ENCODE measurements at places on chromosomes 3 and 15. TPM values are rescaled to one million over a fixed set of nuclear protein-coding genes. Genes with fewer than 3 reads are reported as not detected.
A peak's percentile ranks its signal among the peaks of the same experiment; 100 is the strongest.

DNA sequence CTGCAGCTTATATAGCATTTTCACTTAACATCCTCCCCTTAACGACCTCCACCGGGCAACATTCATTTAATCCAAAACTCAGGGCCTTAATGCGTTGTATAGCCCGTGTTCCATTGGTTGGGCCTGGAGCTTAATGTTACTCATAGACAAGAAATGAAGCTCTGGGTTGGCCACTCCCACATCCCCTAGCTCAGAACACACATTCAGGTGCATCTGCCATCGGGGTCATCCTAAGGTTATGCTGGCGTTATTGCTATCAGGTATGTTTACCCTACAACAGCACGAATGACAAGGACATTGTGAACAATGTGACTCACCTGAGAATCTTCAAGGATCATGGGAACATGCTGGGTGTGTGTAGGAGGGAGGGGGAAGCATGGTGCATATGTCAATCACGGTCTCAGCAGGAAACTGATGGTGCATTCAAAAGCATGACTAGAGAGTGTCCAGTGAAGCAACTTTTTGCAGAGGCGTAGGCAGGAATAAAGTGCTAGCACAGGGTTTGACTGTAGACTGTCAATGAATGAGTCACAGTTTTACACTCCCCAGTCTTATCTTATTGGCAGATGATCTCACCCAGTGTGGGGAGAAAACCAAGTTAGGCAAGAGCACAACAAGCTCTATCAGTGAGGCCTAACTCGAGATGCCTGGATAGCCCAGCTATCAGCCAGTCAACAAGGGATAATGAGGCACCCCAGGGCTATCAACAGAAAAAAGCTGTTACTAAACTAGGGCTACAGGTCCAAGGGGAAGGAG lies 402.1 kb upstream of the MCTP2 start:
- DNase-seq = no peak

DNA sequence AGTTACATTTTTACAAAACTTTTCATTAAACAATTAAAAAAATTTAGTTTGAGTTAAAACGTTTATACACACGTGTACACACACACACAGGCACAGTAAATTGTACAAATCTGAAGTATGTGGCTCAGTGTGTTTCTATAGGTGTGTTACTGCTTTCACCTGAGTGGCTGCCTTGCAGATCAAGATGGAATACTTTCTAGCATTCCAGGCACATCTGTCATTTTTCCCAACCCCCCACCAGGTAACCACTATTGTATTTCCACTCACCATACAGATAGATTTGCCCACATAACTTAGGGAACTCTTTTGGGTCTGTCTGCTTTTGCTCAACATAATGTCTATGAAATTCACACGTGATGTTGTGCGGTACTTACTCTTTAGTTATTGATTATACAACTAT lies 141.1 kb downstream of the PTPRG start:
- DNase-seq = no peak

DNA sequence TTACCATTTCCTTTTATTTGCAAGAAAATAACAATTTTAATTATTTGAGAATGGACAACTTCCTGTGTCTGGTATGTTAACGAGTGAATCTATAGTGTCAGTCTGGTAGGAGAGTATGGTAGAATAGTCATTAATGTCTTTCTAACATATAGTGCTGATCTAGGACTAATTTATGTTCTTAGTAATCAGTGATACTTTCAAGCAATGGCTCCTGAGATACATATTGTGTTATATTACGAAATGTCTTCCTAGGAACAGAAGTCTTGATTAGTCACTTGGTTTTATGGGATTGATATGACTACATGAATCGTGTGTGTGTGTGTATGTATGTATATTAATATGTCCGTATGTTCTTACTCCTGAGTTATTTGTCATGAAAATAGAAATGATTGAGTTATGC lies 66.6 kb upstream of the PAQR5 start:
- DNase-seq = no peak

DNA sequence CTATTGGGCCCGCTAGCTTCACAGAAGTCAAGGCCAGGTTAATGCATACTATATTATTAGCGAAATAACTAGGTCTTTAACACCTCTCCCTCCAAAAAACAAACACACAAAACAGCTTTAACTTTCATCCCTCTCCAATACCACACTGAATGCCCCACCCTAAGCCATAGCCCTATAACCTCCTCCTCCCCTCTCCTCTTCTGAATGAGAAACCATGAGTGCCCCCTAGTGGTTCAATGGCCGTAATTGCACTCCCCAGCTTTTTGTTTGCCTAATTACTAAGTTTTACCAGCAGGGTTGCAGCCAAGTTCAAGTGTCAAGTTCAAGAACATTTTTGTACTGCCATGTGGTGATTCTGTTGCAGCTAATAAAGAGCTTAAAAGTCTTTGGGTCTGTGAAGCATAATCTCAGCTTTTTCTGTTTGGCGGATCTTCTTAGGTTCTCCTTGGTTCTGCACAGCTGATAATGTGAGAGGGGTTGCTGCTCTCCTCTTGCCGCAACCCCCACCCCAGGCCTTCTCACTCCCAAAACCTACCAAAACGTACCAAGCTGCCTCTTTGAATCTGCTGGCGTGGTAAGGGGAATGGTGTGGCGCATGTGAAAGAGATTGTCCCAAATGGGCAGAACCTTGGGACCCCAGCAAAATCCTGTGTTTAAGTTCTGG lies 57.9 kb downstream of the RPL22L1 start:
- peak; percentile 64 for DNase-seq

DNA sequence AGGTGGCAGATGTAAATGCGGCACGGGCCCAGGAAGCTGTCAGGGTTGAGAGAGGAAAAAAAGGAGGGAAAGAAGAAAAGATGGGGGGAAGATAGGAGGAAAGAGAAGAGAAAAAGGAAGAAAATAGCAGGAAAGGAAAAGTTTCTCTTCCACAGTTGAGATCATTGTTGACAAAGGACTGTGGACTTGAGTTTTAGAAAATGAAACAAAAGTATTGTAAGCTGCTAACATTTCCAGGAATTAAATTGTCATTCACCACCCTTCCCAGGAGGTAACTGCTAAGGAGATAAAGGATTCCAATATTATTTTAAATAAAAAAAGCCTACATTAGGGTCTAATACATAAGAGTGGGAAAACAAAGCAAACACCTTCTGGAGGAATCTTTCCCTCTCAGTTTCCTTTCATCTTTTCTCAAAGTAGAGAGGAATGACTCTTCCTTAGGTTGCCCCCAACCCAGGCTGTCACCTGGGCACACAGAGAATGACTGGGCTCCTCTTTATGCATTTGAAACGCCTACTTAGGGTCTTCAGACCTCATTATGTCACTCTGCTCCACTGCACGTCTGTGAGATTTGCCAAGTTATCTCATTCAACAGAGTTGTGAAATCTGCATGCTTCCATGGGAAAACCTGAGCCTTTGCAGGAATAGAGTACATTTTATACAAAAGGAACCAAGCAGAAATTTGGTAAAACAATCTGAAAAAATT lies 194.0 kb downstream of the TNIK start:
- DNase-seq = no peak

GRCh38 chr15:66617137-66618090 lies 51.6 kb upstream of the LCTL start:
- DNase-seq = peak; percentile 66

GRCh38 chr15:40937762-40938535 lies 8.8 kb downstream of the DLL4 start:
- peak; percentile 83 for DNase-seq

GRCh38 chr15:57485869-57486268 lies 105.8 kb upstream of the MYZAP start:
- DNase-seq = peak; percentile 47

DNA sequence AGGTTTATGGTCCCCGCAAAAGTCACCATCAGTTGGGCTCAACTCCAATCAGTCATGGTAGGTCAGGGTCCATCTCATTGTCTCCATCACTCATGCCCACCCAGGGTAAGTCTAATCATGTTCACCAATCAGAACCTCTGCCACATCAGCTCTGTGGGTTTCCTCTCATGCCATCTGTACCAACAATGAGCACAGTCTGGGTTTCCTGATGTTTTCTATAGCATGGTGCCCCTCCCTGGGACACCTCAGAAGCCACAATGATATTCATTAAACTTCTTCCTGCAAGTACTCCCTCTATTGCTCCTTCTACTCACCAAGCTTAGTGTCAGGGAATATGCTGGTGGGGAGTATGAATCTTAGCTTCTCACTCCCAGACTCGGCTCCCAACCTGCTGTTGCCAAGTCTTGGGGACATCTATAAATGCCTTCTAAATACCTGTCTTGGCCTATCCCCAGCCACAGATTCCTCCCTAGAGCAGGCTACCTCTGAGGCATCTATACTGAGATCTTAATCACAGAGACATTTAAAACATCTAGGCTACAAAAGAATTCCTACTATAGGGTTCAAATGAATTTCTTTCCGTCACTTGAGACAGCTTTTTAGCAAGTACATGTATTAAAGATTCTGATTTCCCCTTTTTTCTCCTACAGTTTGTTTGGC lies 5.0 kb upstream of the CCR2 start:
- no peak for DNase-seq

GRCh38 chr3:40997711-40998519 lies 201.4 kb upstream of the CTNNB1 start:
- peak; percentile 35 for DNase-seq

- DNase-seq = peak; percentile 74
These were observed 123.5 kb downstream of the RPLP1 start for GRCh38 chr15:69576035-69576526.

DNA sequence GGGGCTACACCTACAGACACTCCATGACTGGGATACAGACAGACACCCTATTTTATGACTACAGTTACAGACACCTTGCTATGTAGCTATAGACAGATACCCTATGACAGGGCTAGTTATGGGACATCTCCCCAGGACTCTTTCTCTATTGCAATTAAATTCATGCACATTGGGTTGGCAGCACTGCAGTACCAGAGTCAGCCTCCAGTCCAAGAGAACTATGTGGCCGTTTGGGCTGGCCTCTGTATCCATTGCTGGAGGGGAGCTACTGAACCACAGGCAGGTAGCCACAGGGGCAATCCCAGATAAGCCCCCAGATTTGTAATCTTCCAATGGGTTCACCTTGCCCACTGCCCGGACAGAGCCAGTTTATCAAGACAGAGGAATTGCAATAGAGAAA lies 108.4 kb upstream of the SPATA16 start:
- no peak for DNase-seq

- peak; percentile 8 for DNase-seq
These were observed 54.2 kb upstream of the TMCO5A start for GRCh38 chr15:37880009-37880834.

GRCh38 chr15:63889831-63890230 lies 56.1 kb upstream of the HERC1 start:
- no peak for DNase-seq

DNA sequence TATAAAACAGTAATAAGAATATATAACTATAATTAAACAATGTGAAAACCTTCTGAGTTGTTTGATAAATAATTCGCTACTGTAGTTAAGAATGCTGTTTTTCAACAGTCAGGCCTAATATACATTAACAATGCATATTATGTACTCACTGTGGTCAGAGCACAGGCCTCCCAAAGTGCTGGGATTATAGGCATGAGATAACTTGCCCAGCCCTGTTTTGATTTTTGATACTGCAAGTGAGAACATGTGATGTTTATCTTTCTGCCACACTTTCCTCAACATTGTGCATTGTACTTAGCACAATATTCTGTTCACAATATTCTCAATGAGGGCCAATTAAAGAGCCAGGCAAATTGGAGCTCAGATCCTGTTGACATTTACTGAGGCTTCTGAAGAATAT lies 274.5 kb upstream of the RARB start:
- DNase-seq = no peak

DNA sequence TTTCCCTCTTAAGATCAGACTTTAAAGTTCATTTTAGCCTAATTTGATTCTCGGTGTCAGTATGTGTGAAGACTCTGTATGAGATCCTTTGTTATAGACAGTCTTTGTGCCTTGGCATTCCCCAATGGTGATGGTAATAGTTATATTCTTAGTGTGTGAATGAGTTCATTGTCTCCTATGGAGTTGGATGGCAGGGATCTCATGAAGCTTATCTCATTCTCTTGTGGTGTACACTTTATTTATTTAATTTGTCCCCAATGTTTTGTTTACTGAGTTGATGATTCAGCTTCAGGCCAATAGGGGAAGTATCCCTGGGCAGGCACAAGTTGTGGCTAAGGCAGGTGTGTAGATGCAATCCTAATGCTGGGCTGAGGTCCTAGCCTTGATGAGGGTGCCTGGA lies 222.0 kb upstream of the DPPA4 start:
- no peak for DNase-seq

- no peak for DNase-seq
These were observed 344.9 kb downstream of the NLGN1 start for GRCh38 chr3:173742491-173742890.

The FOXL2 gene
- total RNA-seq = 2.2 TPM

The POTEB gene
- not detected for total RNA-seq

The FANCD2 gene
- total RNA-seq = 77.5 TPM

Data from H7 (cell line).